ENCODE measurements at places on chromosomes 7 and 10.

DNA sequence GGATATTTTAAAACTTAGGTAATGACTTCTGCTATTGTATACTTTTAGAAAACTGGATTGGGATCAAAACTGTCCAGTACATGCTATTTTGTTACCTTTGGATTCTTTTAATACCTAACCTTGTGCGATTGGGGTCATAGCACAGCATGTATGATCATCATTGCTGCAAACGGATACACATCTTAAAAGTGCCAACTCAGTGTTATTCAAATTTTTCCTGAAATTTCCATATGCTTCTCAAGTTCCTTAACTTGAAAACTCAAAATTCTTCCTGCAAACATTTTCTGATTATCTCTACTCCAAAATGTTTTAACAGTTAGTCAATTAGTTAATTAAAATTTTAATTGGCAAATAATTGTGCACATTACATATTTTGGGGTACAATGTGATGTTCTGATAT lies 147.5 kb downstream of the PCDH15 start:
- DNase-seq = no peak

- no peak for DNase-seq
These were observed 97.9 kb downstream of the PTEN start for GRCh38 chr10:87961314-87961713.

DNA sequence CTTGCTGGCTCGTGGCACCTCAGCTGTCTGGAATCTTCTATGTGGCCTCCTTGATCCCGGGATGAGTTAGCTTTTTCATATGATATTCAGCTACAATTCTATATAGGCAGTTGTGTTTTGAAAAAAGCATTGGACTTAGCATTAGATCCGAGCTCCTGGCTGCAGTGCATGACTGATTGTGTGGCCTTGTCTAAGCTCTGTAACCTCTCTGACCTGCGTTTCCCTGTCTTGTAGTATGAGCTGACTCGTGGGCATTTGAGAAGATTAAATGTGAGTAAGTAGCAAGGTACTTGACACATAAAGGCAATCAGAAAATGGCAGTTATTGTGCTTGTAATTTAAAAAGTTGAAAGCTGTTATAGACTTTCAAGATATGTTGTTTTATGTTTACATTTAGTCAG lies 85.9 kb downstream of the CCNY start:
- no peak for DNase-seq

DNA sequence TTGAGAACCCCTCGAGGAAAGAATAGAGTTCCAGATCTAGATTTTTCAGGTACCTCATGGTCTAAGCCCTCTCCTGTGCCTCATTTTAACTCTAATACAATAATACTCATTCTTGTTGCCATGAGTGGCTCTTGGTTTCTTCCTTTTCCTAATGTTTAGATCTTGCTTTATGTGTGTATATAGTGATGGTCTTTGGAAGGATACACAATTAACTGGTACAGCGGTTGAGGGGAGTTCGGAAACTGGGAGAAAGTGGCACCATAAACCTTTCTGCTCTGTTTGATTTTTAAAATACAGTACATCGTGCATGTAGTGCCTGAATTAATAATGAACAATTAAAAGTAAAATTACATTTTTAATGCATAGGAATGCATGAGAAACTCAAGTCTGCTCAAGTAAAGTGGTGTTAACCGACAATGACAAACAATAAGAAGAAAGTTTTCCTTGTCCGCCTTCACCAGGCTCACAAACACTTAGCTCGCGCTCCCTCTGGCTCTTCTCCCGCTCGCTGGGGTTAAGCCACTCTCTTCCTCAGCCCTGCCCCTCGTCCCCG lies 386 bp upstream of the EIF4EBP2 start:
- no peak for DNase-seq

DNA sequence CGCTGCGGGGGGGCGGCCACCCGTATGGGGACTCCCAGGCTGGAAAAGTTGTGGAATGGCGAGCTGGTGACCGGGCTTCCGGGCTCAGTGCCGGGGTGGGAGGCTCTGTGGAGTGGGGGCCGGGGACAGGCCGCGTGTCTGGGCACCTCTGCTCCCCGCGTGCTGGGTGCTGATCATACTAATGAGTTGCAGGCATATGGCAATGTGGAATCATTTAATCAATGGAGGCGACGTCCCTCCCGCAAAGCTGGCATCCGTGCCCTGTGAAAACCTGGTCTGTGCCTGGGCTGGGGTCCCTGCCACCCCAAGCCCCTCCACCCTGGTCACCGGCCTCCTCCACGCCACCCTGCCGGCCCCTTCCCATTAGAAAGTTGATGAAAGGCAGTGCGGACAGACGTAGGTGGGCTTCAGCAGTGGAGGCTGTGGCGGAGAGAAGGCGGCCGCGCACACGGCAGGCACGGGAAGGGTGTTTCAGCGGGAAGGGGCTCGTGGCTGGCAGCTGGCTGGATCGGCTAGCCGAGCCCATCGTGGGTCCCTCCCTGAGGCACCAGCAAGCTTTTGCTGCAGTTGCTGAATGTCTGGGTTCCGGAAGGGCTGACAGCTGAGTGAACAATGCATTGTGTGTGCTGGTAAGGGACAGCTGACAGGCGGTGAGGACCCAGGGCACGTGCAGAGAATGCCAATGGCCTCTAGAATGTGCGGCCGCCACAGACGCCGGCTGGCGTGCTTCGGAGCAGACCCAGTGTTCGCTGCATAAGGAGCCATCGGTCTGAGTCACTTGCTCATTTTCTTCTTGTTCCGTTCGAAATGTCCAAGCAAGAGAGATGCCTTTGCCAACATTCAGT lies 1.5 kb downstream of the ADGRA1 start:
- DNase-seq = no peak

DNA sequence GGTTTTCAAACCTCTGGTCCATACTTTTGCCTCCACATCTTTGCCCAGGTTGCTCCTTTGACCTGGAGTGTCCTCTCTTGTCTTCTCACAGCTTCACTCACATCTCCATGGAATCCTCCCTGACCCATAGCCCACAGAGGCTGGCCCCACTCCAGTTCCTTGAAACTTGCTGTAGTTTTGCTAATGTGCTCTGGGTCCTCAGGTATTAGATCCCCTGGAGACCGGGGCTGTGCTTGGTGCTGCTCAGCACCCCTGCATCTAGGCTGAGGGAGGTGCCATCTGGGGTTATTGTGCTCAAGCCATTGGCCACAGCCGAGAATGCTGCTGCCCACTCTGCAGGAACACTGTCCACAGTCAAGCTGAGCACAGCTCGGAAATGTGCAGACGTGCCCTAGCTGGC lies 16.5 kb downstream of the KNDC1 start:
- DNase-seq = no peak

DNA sequence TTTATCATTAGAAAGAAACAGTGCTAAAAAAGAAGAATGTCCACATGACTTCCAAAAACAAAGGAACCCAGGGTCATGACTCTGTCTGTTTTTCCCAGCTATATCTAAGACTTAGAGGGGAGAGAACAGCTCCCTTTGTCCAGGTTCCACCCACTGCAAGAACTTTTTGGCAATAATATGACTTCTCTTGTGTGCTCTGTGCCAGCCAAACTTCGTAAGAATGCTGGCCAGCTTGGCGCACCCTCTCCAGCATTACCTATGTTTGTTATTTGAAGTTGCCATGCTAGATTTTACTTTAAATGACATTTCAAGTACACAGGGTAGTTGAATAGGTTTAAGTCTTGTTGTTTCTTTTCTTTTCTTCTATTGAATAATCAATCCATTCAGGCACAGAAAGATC lies 371.4 kb downstream of the KCNMA1 start:
- peak; percentile 13 for DNase-seq

Data from NCI-H446 (cell line).